ENCODE measurements at places on chromosomes 3 and 15.

- no peak for DNase-seq
Observed at GRCh38 chr3:11120091-11120805, 34.0 kb upstream of the HRH1 start.

DNA sequence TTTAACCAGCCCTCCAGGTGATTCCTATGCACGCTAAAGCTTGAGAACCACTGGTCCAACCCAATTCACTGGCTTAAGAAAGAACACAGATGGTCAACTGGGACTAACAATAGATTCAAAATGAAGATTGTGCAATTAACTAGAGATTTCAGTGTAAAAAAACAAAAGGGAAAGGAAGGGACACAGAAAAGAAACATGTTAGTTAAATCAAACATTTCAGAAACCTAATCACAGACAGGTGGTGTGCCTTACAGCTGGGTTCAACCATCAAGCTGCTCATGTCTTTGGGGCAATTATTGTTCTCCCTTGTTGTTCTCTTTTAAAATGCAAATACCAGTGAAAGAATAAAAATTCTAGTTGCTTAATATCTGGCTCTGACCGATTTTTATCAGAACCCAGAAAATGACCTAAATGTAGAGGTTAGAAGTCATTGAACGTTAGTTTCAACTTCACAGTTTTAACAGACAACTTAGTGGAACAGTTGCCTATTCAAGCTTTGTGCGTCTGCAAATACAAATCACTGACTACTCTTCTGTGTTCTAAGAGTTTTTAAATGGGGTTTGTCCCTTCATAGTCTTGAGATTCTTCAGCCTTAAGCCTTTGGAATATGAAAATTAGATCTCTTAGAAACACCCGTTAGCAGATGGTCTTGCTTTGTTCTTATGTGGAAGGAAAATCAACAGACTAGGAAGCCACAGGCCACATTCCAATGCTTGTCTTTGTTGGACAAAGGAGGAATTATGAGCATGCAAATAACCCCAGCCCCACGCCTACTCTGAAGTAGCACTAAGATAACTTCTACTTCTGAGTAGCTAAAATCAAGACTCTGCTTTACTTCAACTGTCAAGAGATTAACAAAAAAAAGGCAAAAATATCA is 223.4 kb downstream of the ATP8B4 start:
- no peak for DNase-seq

DNA sequence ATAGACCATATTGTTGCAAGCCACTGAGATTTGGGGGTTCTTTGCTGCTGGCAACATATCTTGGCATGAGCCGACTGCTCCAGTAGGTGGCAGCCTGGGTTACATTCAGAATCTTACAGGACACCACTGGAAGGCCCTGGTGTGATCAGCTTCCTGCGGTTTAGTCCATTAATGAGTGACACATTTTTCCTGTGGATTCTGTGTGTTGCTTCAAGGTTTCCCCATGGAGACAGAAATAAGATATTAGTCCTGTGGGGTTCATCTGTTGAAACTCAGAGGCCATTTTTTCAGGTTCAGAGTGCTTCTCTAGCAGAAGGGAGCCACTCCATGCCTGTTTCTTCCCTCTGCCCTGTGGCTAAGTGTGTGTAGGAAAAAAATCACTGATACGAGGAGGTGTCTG is 116.2 kb downstream of the MFSD1 start:
- no peak for DNase-seq

DNA sequence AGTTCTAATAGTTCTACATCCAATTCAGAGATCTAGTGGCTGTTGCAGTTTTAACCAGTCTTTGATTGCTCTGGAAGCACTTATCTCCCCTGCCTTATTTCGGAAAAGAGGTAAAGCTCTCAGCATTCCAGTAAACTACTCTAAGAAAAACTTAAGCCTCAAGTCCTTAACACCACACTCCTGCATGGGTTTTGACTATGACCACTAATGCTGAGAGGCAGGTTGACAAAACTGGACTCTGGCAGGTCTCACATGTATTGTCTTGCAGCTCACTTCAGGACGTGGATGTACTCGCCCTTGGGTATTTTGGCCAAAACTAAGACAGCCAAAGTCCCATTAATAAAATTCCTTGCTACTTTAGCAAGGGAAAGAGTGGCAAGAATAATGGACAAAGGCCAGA is 405.9 kb upstream of the GRM7 start:
- no peak for DNase-seq

- DNase-seq, result no peak
Observed at GRCh38 chr15:70812827-70813364, 41.1 kb downstream of the LARP6 start.

DNA sequence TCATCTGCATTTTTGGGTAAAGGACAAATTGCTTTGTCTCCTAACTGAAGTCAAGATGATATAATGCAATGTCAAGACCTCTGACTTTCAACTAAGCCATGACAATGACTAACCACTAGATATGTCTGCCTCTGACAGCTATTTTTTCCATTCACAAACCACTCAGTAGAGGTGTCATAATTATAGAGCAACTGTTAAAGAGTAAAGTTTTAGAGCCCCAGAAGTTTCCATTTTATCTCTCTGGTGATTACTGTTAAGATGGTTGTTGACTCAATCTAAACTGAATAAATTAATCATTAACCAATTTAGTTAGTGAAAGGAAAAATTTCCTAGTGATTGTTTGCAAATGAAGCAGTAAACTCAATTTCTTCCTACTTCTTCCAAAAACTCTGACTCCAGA is 779.9 kb downstream of the GRM7 start:
- no peak for DNase-seq

DNA sequence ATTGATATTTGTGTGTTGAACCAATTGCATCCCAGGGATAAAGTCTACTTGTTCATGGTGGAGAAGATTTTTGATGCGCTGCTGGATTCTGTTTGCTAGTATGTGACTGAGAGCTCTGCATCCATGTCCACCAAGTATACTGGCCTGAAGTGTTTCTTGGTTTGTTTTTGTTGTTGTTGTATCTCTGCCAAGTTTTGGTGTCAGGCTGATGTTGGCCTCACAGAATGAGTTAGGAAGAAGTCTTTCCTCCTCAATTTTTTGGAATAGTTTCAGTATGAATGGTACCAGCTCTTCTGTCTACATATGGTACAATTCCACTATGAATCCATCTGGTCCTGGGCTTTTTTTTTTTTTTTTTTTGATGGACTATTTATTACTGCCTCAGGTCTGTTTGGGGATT is 50.9 kb upstream of the OSTN start:
- DNase-seq, result no peak

DNA sequence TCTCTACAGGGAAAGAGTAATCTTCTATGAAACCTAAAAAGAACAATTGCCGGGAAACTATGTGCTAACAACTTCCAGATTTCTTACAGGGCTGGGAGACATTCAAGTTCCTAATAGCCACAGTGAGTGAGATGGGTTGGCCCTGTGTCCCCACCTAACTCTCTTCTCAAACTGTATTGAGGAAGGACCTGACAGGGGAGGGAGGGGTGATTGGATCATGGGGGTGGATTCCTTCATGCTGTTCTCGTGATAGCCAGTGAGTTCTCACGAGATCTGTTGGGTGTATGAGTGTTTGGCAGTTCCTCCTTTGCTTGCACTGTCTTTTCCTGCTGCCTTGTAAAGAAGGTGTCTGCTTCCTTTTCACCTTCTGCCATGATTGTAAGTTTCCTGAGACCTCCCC is 958.7 kb downstream of the AGBL1 start:
- DNase-seq, result no peak

DNA sequence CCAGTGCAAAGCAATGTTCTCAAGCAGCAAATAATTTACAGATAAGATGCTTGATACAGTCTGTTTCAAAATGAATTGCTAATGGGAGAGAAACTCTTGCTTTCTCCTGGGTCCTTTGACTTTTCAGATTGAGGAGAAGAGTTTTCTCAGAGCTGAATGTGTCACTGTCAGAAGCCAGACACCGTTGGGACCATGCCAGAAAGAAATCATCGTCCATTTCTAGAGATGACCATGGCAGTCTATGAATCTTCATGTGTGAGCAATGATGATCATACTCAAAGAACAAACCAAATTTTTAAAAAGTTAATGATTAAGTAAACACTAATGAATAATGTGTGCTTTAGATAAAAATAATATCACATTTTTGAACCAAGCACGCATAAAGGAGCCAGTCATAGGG is 77.6 kb downstream of the ZNF385D start:
- no peak for DNase-seq

GRCh38 chr15:88630798-88631463 is 7.9 kb upstream of the ISG20 start:
- no peak for DNase-seq
